ENCODE measurements at places on chromosomes 2 and 18.

GRCh38 chr2:224850081-224850480 lies 133.9 kb upstream of the CCDC195 start:
- DNase-seq, result no peak

GRCh38 chr2:15127301-15127700 lies 433.8 kb downstream of the NBAS start:
- DNase-seq, result no peak

DNA sequence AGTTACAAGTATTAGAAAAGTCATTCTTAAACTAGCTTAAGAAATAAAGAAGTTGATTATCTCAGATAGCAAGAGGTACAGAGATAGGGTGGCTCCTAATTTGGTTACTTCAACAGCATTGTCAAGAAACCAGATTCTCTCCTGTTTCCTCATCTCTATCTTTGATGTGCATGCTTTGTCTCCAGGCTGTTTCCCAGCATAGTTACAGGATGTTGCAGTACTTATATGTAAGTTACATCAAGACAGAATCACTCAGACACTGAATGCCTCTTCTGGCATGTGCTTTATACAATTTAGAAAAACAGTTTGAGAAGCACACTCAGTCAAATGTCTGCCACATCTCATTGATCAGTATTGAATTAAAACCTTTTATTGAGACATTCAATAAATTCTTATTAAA lies 189.5 kb upstream of the UBE2E3 start:
- DNase-seq, result no peak

DNA sequence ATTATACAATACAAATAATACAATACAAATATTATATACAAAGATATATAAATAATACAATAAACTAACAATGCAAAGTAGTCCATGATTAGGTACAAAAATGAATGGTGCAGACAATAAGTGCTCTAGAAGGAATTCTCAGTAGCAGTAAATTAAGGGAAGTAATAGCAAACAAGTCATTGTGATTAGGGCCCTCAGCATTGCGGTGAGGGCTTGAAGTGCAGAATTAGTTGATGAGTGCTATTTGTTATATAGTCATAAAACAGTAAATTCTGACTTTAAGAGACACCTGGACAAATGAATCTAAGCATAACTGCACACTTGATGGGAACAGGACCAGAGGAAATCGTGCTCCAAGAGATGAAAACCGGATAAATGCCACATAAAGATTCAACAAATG lies 74.9 kb downstream of the ANKRD44 start:
- no peak for DNase-seq

DNA sequence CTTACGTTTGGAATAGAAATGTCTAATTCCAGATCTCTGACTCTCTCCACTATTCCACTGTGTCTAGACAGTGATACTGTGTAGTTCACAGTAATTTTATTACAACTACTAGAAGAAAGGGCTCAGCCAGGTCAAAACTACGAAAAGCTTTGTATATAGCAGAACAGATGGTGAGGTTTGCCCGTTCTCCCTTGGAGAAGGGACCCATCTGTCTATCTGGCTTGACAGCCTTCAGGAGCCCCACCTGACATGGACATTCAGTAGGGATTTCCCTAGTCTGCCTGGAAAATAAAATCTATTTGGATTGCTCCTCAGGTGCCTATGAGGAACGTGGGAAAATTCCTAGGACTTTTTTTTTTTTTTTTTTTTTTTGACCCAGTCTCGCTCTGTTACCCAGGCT lies 435.4 kb downstream of the NRXN1 start:
- no peak for DNase-seq

- no peak for DNase-seq
Observed at GRCh38 chr2:20491739-20492531, 45.1 kb downstream of the RHOB start.

DNA sequence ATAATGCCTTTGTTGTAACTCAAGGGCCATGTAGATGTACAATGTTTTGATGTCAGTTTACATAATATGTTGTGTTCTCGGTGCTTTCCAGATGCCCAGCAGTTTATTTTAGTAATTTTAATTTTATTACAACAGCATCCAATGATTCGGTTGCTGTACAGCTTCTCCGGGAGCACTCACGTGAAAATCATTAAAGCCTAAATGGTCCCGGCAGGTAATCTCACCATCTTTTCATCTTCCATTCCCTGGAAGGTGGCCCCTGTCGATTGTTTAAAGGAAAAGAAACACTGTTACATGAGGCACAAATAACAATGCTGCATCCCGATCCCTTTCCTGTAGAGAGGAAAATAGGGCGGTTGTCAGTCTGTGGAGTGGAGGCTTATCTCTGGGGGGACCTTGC lies 498.1 kb downstream of the SLC4A3 start:
- no peak for DNase-seq

- no peak for DNase-seq
Observed at GRCh38 chr2:71944183-71944550, 203.5 kb downstream of the CYP26B1 start.

- DNase-seq, result no peak
Observed at GRCh38 chr2:239302808-239303557, 97.8 kb downstream of the HDAC4 start.
